ENCODE measurements at places on chromosomes 2 and 18. TPM values are rescaled to one million over a fixed set of nuclear protein-coding genes. Genes with fewer than 3 reads are reported as not detected.

DNA sequence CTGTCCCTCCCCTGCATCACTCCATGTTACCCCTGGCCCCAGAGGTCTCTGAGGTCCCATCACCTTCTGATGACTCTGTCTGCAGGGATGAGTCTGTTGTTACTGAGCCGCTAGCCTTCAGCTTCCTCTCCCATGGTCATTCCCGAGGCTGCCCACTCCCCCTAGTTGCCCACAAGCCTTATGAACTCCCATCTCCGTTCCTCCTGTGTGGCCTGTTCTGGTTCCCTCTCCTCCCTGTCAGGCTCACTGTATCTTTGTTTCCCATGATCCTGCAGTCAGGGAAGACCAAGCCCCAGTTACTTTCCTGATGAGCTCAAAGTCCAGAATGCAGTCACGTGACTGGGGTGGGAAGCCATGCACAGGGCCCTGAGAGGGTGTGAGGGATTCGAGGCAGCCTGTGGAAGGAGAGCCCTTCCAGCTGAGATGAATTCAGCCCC is 39.5 kb downstream of the INPP4A start:
- H3K27ac ChIP-seq = peak overlapping the region; percentile 48
- H3K36me3 ChIP-seq = no peaks in the 10 kb centered on the region
- no peak overlapping the region for H3K4me3 ChIP-seq
- peaks cover 96% of the 10 kb centered on the region for H3K4me1 ChIP-seq
- no peak for DNase-seq

The PLB1 gene
- 1.6 TPM for total RNA-seq

The HOXD13 gene
- not detected for total RNA-seq

DNA sequence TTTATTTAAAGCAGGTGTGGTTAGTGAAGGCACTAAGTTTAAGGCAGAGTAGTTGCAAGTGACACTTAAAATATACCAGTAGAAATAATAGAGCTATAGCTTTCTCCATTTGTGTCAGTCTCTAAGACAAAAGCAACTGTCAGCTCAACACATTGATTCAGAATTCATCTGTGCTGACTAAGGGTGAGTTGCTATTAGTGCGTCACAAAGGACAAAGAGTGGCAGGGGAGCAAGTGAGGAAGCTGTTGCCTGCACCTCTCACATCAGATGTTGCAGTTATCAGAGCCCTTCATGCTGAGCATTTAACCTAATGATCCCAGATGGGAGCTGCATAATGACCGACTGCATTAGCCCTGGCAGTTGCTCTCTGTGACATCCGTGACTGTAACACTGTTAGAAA is 138.6 kb downstream of the DTNA start:
- H3K27me3 ChIP-seq = peaks cover 17% of the 10 kb centered on the region
- no peaks in the 10 kb centered on the region for H3K4me1 ChIP-seq
- H3K4me3 ChIP-seq = no peak overlapping the region
- no peak overlapping the region for H3K27ac ChIP-seq
- no peaks in the 10 kb centered on the region for H3K36me3 ChIP-seq
- no peak for DNase-seq

DNA sequence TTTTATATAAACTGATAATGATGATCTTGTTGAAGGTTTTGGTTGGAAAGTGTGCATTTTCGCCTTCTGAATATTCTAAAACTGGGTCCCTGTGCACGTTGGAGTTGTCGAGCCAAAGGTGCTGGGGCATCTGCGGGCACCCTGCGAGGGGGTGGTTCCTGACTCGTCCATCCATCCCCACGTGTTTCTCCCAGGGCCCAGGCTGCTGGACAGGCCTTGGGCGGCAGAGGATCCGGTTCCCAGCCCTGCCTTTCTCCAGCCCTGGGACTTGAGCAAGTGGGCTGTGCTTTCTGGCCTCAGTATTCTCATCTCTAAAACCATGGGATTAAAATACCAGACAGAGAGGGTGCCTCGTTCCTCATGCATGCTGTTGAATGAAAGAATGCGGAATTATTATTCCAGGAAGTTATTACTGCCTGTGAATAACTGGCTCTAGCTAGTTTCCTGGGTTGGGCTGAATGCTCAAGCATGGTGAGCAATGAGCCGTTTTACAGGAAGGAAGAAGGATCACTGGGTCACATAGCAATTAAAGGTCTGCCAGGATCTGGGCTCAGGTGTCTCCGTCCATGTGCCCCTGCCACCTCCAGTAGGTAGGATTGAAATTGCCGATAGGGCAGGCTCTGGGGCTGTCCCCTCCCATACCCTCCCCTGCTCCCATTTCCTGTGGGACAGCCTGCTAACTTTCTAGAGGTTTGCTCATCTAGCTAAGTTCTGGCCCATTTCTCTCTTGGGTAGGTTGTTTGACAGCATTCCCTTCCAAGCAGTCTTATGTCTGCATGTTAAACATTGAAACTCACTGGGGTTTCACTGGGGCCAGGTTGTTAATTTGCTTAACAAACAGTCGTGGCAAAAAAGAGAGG is 77.2 kb upstream of the HS6ST1 start:
- H3K36me3 ChIP-seq = no peaks in the 10 kb centered on the region
- no peak overlapping the region for H3K4me3 ChIP-seq
- no peak for DNase-seq
- no peaks in the 10 kb centered on the region for H3K4me1 ChIP-seq
- H3K27me3 ChIP-seq = peaks cover 2% of the 10 kb centered on the region

The EHD3 gene
- total RNA-seq = 0.74 TPM

DNA sequence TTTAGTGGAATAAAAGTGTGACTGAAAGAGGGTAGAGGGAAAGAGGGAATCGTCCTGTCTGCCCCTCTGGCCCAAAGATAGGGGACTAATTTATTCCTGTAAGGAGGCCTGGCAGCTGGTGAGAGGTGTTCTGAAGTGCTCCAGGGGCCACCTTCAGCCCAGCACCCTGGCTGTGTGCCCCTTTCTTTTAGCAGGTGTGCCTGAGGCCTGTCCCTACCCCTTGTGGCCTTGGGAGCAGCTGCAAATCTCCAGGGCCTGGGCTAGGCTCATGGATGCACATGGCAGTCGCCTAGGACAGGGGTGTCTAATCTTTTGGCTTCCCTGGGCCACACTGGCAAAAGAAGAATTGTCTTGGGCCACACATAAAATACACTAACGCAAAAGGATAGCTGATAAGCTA is 37.3 kb downstream of the FHOD3 start:
- no peaks in the 10 kb centered on the region for H3K4me1 ChIP-seq
- no peak overlapping the region for H3K4me3 ChIP-seq
- no peak overlapping the region for H3K27ac ChIP-seq
- DNase-seq = no peak

- H3K4me3 ChIP-seq = no peak overlapping the region
- DNase-seq = no peak
- no peaks in the 10 kb centered on the region for H3K36me3 ChIP-seq
- no peaks in the 10 kb centered on the region for H3K27me3 ChIP-seq
- no peaks in the 10 kb centered on the region for H3K4me1 ChIP-seq
These were observed 294.4 kb upstream of the MC4R start for GRCh38 chr18:60667016-60667415.

The BOLL gene
- total RNA-seq = not detected

The LDLRAD4 gene
- total RNA-seq = 19.4 TPM
